ENCODE measurements at places on chromosomes 2 and 18. TPM values are rescaled to one million over a fixed set of nuclear protein-coding genes. Genes with fewer than 3 reads are reported as not detected.
A peak's percentile ranks its signal among the peaks of the same experiment; 100 is the strongest.

DNA sequence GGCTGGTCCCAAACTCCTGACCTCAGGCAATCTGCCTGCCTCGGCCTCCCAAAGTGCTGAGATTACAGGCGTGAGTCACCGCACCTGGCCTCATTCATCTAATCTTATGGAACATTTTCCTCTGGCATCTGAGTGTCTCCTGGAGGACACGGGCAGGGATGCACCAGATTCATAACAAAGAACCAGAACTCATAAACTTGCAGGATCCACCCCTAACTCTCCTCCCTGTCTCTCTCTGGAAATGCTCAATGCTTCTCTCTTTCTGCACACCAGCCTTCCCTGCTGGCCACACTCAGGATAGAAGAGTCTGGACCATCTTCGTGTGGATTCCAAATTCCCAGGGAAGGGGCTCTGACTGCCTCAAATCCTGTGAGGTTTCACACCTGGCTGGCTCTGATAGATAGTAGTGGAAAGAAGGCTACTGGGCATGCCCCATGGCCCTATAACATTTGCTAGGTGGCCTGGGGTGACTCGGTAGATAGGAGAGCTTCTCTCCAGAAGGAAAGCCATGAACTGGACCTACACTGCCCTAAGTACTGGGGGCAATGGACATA, 483.2 kb upstream of the GYPC start:
- DNase-seq: no peak

DNA sequence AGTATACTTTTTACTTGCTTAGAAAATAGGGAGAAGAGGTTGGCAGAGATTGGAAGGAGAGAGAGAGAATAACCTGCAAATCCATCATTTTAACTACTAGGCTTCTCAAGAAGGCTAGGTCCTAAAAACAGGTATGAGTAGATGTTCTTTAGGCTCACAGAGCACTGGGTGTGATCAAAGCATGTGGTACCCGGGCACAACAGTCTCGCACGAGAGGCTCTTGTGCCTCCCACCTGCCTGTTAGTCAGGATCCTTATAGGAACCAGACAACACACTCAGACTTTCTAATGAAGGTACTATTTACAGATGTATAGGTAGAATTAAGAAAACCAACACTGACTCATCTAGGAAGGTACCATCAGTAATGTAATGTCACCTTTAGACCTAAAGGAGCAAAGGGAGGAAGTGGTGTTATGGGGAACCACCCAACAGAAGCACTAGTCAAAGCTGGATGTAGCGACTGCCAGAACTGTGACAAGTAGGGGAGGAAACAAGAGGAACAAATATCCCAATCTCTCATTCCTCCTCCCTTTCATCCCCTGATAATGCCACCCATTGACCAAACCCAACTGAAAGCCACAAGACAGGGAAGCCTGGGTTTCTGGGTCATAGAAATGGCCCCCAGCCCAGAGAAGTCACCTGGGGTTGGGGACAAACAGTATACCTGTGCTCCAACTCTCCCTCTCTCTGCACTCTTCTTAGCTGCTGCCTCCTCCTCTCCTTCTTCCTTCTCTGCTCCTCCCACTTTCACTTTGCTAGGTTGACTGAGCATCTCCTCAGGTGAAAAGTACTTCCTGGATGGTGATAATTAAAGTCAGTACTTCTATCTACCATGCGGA, 16.0 kb upstream of the MARCHF4 start:
- DNase-seq: no peak

- peak; percentile 90 for DNase-seq
These were observed 112.1 kb downstream of the NFATC1 start for GRCh38 chr18:79507546-79508480.

GRCh38 chr2:75177427-75177826, 21.9 kb downstream of the TACR1 start:
- DNase-seq: no peak

DNA sequence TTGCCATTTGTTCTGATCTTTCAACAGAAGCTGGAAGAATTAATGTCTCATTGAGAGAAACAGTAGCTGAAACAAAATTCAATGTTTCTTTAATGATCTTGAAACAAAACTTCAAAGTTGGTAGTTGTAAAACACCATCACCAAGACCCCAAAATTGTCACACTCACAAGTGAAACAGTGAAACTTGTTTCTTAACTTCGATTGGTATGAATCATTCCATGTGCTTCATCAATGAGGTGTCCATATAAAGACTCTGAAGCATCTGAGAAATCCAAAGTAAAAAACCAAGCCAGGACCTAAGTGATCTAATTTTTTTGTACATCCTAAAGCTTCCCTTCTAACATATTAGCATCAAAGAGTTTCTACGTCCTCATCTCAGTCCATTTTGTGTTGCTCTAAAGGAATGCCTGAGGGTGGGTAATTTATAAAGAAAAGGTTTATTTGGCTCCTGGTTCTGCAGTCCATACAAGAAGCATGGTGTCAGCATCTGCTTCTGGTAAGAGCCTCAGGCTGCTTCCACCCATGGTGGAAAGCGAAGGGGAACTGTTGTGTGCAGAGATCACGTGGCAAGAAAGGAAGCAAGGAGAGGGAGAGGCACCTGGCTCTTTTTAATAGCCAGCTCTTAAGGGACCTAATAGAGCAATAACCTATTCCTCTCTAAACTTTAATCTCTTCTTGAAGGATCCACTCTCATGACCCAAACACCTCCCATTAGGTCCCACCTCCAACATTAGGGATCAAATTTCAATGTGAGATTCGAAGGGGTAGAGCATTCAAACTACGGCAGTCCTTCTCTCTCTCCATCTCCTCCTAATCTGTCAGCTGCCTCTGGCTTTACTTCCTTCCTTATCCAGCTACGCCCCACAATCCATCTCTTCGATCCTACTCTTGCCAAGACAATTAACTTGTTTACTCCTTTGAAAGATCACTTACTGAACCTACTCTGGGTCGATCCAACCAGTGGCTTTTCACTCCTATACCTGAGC, 20.7 kb upstream of the TLK1 start:
- DNase-seq: no peak

DNA sequence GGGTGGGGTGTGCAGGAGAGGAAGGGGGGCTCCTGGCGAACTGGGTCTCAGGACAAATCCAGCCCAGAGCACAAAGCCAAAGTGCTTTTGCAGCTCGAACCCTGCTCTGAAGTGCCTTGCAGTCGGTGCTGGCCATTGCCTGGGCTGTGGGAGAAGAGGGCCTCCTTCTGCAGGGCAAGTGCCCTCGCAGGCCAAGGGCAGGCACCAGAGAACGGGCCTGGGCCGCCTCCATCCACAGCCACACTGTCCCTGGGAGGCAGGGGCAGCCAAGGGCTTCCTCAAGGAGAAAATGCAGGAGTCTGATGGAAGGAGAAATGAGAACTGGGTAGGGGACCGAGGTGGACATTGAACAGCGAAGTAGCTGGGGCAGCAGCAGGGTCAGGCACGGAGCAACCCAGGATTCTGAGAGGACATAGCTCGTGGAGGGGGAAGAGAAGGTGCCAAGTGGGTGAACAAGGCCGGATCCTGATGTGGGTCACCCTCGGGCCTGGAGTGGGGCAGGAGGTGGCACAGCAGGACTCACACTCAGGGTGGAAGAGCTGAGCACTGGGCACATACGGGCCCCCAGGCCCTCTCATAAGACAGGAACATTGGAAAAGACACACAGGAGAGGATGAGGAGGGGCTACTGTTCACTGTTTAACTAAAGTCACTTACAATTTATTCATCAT, 312.8 kb upstream of the SALL3 start:
- no peak for DNase-seq

- DNase-seq: no peak
These were observed 70.6 kb upstream of the OTOS start for GRCh38 chr2:240211096-240211495.

DNA sequence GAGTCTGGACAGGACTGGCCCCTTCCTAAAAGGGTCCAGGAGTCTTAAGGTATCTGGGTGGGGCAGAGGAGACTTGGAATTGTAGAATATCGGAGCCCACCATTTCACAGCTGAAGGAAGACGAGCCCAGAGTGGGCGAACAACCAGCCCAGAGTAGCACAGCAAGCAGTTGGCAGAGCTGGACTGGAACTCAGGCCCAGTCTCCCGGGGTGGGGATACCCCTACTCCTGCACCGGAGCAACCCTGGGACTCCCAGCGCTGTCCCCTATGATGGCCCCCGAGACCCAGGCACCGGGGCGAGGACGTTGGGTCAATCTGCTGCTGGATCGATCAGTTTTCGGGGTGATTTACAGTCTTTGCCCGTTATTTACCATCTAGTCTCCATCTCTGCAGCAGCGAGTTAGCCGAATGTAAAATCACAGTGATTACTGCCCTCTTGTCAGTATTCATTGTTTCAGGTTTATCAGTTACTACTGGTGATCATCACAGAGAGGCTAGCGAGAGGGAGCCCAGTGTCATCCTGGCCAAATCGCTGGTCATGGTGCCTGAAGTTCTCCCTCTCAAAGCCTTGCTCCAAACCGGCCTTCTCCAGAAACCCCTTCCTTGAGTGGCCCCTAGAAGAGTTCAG, 75.3 kb downstream of the SMAD7 start:
- no peak for DNase-seq

DNA sequence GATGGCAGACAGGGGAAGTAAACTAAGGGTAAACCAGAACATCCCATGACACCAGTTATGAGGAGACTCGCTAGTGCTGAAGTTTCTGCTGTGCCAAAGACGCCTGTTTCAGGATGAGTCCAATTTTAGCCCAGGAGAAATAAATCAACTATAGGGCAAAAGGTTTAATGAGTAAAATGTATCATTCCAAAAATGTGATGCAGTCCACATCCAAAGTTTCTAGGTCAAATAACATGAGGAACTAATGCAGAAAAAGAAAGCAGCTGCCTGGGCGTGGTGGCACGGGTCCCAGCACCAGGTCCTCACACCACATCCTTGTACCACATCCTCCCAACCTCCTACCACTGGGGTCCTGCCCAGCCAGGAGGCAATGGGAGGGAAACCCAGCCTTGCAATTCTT, 126.9 kb upstream of the CTAGE1 start:
- no peak for DNase-seq

DNA sequence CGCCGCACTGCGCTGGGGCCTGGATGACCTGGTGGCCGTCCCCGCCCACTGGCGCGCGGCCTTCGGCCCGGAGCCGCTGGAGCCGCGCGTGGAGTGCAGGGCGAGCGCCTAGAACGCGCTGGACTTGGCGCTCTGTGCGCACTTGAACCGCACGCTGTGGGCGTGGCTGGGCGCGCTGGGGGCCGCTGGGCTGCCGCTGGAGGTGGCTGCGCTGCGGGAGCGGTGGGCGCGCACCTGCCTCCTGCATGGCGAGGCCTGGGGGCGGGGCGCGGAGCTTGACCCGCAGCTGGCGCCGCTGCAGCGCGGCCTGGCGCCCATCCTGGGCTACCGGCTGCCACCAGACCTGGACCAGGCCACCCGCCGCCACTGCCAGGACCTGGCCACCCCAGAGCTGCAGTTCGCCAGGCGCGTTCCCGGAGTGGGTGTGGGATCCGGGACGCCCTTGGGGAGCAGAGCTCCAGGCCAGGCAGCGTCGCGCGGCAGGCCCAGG, 9.9 kb downstream of the AQP12B start:
- no peak for DNase-seq

- no peak for DNase-seq
These were observed 1.3 kb downstream of the LAPTM4A start for GRCh38 chr2:20050104-20050645.

- no peak for DNase-seq
These were observed 318.0 kb downstream of the CELF4 start for GRCh38 chr18:37247497-37248161.

DNA sequence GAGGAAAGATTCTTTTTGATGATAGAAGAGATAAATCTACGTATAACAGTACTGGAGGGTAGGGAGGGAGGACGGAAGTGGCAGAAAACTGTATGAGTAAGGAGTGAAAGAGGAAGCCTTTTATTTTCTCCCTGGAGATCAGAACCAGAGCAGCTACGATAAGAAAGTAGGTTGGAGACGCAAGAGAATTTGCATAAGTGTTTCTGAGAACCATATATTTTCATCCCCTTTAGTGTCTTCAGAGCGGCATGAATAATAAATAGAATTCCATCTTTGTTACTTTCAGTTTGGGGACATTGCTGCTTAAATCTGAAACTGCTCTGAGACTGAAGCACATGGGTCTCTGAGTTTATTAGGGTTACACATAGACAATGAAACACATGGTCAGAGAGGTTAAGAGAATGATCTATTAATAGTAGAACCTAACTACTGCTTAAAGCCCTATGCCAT, 230.2 kb upstream of the TNP1 start:
- DNase-seq: no peak

DNA sequence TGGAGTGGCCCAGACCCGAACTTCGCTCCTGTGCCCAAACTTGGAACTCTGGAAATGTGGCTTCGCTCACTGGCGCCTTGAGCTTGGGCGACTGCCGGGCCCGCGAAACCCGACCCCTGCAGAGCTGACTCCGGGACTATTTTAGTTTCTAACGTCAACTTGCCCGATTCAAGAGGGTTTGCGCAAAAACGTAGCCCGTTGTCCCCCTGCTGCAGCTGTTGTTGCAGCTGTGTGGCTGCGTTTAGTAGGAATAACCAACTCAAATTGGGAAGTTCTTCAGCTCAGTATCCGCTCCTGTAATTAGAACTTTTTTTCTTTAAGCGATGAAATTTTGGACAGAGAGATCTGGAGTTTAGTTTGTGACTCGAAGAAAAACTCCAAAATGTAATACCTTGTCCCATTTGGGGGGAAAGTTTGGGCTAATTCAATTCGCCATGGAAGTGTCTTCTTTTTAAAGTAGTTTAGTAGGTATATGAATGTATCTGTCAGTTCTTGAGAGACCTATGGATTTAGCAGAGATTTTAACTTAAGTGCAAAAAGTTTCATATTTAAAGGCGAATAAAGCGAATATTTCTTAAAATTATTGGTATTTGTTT, 559 bp downstream of the MYL12A start:
- DNase-seq: peak; percentile 48

GRCh38 chr2:120354935-120355779, 9.2 kb downstream of the INHBB start:
- DNase-seq: no peak

DNA sequence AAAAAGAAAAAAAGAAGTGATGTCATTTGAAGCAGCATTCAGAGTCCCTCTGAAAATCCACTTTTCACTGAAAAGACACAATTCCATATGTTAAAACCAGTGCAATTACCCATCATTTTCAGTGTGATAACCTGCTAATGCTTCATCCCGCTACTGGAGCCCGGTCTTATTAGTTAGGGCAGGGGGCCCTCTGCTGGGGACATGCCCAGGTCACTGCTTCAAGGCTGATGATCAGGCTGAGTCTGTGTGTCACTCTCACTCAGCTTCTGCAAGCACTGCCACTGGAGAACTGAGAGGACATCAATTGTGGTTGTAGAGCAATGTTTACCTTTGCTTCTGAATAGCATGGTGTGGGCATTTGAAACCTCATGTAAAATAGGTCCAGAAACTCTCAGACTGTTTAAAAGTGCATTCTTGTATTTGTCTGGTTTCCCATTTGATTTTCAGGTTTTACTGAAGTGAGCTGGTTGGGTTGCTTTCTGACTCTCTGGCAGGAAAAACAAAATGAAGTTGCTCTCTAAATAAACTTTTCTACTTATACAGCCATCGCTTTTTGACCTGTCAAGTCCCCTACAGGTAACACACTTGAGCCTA, 49.2 kb upstream of the NXPH2 start:
- no peak for DNase-seq

Gene LOXL3
- 3.6 TPM for total RNA-seq

Gene FZD7
- total RNA-seq: 25.3 TPM

Gene CCL20
- total RNA-seq: not detected

Gene SGO2
- 1.3 TPM for total RNA-seq

Gene CXCR1
- 0.54 TPM for total RNA-seq

Measured in Right ventricle myocardium superior (tissue), 1 donor.